ENCODE measurements at places on chromosomes 6 and 20. TPM values are rescaled to one million over a fixed set of nuclear protein-coding genes. Genes with fewer than 3 reads are reported as not detected.

ASCC3 gene
- 36.4 TPM for total RNA-seq

PRRT1 gene
- 2.6 TPM for total RNA-seq

NRSN1 gene
- total RNA-seq = not detected

C20orf144 gene
- total RNA-seq = not detected

- DNase-seq = no peak
These were observed 28.9 kb upstream of the C6orf58 start for GRCh38 chr6:127547904-127548649.

GRCh38 chr6:100915876-100916275 lies 34.7 kb upstream of the ASCC3 start:
- no peak for DNase-seq

- no peak for DNase-seq
These were observed 52.6 kb downstream of the TRPC4AP start for GRCh38 chr20:35039846-35040489.

GRCh38 chr6:82680192-82680591 lies 316.6 kb downstream of the TPBG start:
- no peak for DNase-seq

GRCh38 chr6:162450358-162450757 lies 277.2 kb downstream of the PRKN start:
- no peak for DNase-seq

All from posterior vena cava (tissue), 2 donors.